ENCODE measurements at places on chromosomes 7 and 10. TPM values are rescaled to one million over a fixed set of nuclear protein-coding genes. Genes with fewer than 3 reads are reported as not detected.
A peak's percentile ranks its signal among the peaks of the same experiment; 100 is the strongest.

The CAV2 gene
- total RNA-seq: not detected

The MYPN gene
- not detected for total RNA-seq

DNA sequence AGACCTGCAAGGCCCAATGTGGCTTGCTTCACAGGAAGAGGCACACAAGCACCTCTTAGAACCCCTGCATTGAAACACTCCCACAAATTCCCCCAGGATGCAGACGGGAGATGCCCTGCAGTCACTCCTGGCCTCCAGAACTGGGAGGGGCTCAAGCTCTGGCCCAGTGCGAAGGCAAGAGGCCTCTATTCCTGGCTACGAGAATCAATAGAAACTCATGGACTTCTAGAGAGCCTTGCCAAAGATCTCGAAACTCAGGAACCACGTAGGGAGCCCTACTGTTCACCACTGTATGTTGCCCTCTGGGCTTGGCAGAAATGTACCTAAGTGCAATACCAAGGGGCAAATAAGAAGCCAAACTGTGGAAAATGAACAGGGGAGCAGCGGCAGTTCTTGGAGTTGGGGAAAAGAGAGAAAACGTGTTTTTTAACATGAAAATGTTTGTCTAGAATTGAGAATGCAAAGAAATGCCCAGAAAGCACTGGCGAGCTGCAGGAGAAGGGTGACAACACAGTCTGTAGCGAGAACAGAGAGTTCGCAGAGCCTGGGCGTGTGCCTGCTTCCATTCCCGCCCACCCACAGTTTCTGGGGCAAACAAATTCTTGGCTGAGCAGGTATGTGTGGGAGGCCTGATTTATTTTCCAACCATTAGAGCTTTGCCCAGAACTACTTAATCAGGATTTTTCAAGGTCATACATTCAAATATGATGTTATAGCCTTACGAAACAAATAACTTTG, 260.5 kb upstream of the KLF14 start:
- no peak for DNase-seq

DNA sequence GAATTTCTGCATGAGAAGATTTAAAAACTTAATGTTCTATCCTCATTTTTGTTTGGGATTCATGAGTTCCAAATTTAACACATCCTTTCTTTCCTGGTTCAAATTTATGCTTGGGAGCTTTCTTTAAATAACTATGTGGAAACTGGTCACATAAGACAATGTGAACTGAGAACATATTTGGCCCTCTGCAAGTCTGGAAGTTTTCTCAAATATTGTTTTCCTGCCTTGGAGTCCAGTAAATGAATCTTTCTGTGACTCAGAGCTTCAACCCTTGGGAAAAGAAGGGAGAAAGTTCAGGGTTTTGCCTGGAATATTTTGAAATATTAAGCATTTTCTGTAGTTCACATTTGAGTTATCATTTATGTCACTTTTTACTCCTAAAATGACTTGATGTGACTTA, 559.0 kb upstream of the NRP1 start:
- no peak for DNase-seq

The ATP6V0A4 gene
- not detected for total RNA-seq

DNA sequence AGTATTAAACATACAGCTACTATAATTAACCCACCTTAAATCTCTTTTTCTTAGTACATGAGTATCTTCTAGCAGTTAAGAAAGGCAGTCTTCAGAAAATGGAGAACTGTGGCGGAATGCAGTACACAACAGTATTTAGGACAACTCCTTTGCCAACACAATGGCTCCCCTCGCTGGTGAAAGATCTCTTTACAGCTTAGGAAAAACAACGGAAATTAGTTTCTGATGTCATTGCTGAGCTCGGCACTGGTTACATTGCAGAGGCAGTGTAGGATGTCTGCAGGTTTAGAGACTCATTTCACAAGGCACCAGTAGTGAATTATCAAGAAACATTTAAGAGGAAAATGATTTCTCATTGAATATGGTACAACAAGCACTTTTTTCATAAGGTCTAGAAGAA, 43.4 kb downstream of the GLRX3 start:
- peak; percentile 37 for DNase-seq

The CLCN1 gene
- not detected for total RNA-seq

- DNase-seq: no peak
Measured at GRCh38 chr10:92834986-92835385, 13.3 kb upstream of the EXOC6 start.

GRCh38 chr10:32132357-32132946, 76.2 kb upstream of the KIF5B start:
- no peak for DNase-seq

The NEUROG3 gene
- total RNA-seq: not detected

- no peak for DNase-seq
Measured at GRCh38 chr10:72954596-72955554, at the start of gene PLA2G12B. TSS of gene PLA2G12B (minus strand) at chr10:72954806. CDS start at chr10:72954685, 121 bp downstream.

DNA sequence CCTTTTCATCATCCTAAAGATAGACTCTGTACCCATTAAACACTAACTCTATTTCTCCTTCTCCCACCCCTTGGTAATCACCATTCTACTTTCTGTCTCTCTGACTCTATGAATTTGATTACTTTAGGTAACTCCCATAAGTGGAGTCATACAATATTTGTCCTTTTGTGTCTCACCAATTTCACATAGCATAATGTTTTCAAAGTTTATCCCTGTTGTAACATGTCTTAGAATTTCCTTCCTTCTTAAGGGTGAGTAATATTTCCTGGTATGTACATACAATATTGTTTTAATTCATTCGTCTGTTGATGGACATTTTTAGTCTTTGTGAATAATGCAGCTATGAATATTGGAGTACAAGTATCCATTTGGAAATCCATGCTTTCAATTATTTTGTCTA, 50.9 kb upstream of the CDCA7L start:
- no peak for DNase-seq

The FAM204A gene
- total RNA-seq: 44.8 TPM

GRCh38 chr10:11993834-11994468, 48.7 kb downstream of the UPF2 start:
- no peak for DNase-seq

DNA sequence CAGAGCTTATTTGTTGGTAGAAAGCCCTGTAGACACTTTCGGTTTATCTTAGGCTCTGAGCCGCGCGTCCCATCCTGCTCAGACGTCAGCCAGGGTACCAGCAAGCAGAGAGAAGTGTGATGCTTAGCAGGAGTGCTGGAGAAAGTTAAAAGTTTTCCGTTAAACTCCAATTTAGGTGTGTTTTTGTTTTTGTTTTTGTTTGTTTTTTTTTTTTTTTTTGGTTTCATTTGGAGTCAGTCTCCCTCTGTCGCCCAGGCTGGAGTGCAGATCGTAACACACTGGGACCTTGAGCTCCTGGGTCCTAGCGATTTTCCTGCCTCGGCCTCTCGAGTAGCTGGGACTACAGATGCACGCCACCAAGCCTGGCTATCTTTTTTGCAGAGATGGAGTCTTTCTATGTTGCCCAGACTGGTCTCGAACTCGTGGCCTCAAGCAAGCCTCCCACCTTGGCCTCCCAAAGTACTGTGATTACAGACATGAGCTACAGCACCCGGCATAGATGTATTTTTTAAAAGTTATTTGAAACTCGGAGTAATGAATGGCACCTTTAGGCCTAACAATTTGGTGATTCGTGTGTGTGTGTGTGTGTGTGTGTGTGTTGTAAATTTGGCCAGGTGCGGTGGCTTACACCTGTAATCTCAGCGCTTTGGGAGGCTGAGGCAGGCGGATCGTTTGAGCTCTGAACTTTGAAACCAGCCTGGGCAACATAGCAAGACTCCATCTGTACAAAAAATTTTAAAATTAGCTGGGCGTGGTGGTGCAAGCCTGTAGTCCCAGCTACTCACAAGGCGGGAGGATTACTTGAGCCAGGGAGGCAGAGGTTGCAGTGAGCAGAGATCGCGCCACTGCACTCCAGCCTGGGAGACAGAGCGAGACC, 1.3 kb upstream of the HIP1 start:
- peak; percentile 6 for DNase-seq

DNA sequence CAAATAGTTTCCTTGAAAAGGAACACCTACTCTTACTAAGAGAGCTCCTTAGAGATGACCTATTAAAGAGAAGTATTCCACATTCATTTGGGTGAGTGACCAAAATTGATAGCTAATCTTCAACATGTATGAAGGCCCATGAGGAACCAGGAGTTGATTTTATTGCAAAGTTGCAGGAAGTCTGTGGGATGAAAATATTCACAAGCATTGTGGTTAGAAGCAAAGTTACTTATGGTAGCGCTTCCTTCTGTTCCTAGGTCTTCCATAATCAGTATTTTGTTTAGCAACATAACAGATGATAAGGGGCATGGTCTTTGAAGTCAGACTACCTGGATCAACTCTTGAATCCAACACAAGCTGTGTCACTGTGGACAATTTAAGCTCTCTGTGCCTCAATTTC, 164.5 kb downstream of the DGKB start:
- no peak for DNase-seq

DNA sequence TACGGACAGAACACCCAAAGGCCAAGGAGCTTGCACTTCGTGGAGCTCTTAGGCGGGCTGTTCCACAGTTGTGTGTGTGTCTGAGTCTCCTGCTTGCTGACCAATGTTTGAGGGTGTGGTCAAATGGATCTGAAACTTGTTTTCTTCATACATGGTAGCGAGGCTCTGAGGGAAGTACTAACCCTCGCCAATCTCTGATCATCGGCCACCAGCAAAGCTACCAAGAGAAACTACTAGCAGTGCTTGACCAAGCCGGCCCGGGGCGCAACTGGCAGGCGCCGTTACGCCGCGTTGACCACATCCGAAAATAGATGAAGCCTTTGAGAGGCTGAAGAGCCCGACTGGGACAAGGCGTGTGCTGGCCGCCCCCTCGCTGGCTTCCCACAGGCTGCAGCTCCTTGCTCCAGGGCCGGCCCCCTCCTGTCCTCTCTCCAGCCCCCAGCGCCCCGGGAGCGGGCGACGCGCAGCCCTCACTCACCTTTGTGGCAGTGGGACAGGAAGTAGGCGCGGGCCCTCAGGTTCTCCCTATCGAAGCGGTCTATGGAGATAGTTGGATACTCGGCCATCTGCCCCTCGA, 384 bp downstream of the DCLRE1C start:
- no peak for DNase-seq

DNA sequence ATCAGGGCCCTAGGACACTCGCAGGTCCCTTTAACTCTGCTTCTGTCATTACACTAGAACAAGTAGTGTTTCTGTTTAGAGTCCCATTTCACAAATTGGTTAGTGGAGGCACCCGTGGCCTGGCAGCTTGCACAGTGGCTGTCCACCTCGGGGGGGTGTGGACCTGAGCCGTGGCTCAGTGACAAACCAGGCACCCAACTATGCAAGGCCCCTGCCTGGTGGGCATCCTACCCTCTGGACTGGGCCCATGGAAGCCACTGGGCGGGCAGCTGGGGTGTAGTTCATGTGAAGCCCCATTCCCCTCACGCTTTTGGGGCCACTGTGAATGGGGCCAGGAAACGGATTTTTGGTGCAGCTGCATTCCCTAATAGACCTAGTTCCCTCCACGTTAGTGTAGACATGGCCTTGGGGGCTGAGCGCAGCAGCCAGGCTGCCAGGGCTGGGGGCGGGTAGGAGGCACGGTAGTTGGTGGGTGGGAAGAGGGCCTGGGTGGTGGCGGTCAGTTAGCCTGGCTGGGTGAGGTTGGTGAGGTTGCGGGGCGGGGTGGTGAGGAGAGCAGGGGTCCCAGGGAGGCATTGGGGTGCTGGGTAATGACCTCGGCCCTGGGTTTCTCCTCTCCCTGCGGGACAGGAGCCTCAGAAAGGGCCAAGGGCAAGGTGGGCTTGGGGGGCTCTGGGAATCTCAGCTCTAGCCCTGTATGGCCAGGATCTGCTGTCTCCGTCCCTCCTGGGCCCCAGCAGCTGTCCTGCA, 18.7 kb downstream of the ZNF316 start:
- no peak for DNase-seq

- no peak for DNase-seq
Measured at GRCh38 chr7:12584930-12585329, 14.4 kb downstream of the SCIN start.

DNA sequence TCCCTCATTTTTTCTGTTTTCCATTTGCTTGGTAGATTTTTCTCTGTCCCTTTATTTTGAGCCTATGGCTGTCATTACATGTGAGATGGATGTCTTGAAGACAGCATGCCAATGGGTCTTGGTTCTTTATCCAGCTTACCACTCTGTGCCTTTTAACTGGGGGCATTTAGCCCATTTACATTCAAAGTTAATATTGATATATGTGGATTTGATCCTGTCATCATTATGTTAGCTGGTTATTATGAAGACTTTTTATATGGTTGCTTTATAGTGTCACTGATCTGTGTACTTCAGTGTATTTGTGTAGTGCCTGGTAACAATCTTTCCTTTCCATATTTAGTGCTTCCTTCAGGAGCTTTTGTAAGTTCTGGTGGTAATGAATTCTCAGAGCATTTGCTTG, 89.3 kb upstream of the UNC5B start:
- no peak for DNase-seq

Data from CD8-positive, alpha-beta T cell (primary cell).